ENCODE measurements at places on chromosomes 1 and 21. TPM values are rescaled to one million over a fixed set of nuclear protein-coding genes. Genes with fewer than 3 reads are reported as not detected.

The KCNT2 gene
- 29.8 TPM for total RNA-seq

The MARK1 gene
- total RNA-seq = 12.1 TPM

The HSD3B1 gene
- total RNA-seq = not detected

The GPR25 gene
- not detected for total RNA-seq

The KLF17 gene
- total RNA-seq = not detected

The ZFYVE9 gene
- total RNA-seq = 32.9 TPM

The SYTL1 gene
- total RNA-seq = 7.9 TPM

The GPR153 gene
- total RNA-seq = 8.4 TPM

The PADI6 gene
- total RNA-seq = not detected

The C1orf210 gene
- not detected for total RNA-seq

The PRDM16 gene
- total RNA-seq = 2.0 TPM

- H3K27me3 ChIP-seq = no peaks in the 10 kb centered on the region
- DNase-seq = no peak
- H3K4me3 ChIP-seq = no peak overlapping the region
These were observed 137.3 kb upstream of the SPAG17 start for GRCh38 chr1:118322331-118322730.

DNA sequence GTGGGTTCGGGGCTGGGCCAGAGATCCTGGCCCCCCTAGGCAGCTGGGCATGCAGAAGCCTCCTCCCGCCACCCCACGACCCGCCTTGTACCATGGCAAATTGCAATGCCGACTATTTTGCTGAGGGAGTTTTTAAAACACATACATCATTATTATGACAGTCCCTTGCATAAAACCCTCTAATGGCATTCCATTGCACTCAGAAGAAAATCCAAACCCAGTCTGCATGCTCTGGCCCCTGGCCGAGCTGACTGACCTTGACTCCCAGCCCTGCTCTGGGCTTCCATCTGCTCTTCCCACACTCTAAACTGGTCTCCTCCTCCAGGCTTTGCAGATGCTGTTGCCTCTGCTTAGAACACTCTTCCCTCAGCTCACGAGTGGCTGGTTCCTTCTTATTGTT lies 28.0 kb downstream of the PADI2 start:
- H3K36me3 ChIP-seq = no peaks in the 10 kb centered on the region
- DNase-seq = no peak
- H3K4me3 ChIP-seq = no peak overlapping the region
- H3K27ac ChIP-seq = no peak overlapping the region

GRCh38 chr1:116382321-116382720 lies 9.3 kb downstream of the ATP1A1 start:
- no peaks in the 10 kb centered on the region for H3K27me3 ChIP-seq
- peaks cover 8% of the 10 kb centered on the region for H3K36me3 ChIP-seq
- peaks cover 40% of the 10 kb centered on the region for H3K4me1 ChIP-seq
- no peak for DNase-seq
- no peak overlapping the region for H3K27ac ChIP-seq

GRCh38 chr1:117810553-117810952 lies 118.9 kb downstream of the GDAP2 start:
- DNase-seq = no peak
- no peak overlapping the region for H3K27ac ChIP-seq
- no peaks in the 10 kb centered on the region for H3K4me1 ChIP-seq
- no peaks in the 10 kb centered on the region for H3K27me3 ChIP-seq
- no peaks in the 10 kb centered on the region for H3K36me3 ChIP-seq
- H3K4me3 ChIP-seq = no peak overlapping the region

GRCh38 chr1:94093996-94094395 lies 27.0 kb downstream of the ABCA4 start:
- H3K27me3 ChIP-seq = no peaks in the 10 kb centered on the region
- DNase-seq = no peak
- no peak overlapping the region for H3K4me3 ChIP-seq
- H3K27ac ChIP-seq = no peak overlapping the region

GRCh38 chr1:55046871-55047270 lies 7.5 kb downstream of the PCSK9 start:
- no peak for DNase-seq
- H3K4me3 ChIP-seq = no peak overlapping the region
- no peaks in the 10 kb centered on the region for H3K4me1 ChIP-seq
- peaks cover 3% of the 10 kb centered on the region for H3K27me3 ChIP-seq

GRCh38 chr1:152067150-152067549 lies 21.7 kb downstream of the TCHHL1 start:
- no peak for DNase-seq
- no peaks in the 10 kb centered on the region for H3K4me1 ChIP-seq
- H3K27ac ChIP-seq = no peak overlapping the region
- H3K27me3 ChIP-seq = no peaks in the 10 kb centered on the region
- no peaks in the 10 kb centered on the region for H3K36me3 ChIP-seq

- no peaks in the 10 kb centered on the region for H3K36me3 ChIP-seq
- peaks cover 4% of the 10 kb centered on the region for H3K27me3 ChIP-seq
- H3K27ac ChIP-seq = no peak overlapping the region
- H3K4me1 ChIP-seq = no peaks in the 10 kb centered on the region
- H3K4me3 ChIP-seq = no peak overlapping the region
These were observed 148.6 kb upstream of the WNT4 start for GRCh38 chr1:22291494-22291893.

GRCh38 chr21:26391166-26391565 lies 181.9 kb downstream of the CYYR1 start:
- no peaks in the 10 kb centered on the region for H3K4me1 ChIP-seq
- H3K27me3 ChIP-seq = no peaks in the 10 kb centered on the region
- H3K36me3 ChIP-seq = no peaks in the 10 kb centered on the region
- no peak for DNase-seq
- H3K4me3 ChIP-seq = no peak overlapping the region

GRCh38 chr1:245291351-245291750 lies 136.6 kb downstream of the KIF26B start:
- H3K27me3 ChIP-seq = no peaks in the 10 kb centered on the region
- H3K4me3 ChIP-seq = no peak overlapping the region
- H3K27ac ChIP-seq = no peak overlapping the region
- no peaks in the 10 kb centered on the region for H3K36me3 ChIP-seq
- no peaks in the 10 kb centered on the region for H3K4me1 ChIP-seq

DNA sequence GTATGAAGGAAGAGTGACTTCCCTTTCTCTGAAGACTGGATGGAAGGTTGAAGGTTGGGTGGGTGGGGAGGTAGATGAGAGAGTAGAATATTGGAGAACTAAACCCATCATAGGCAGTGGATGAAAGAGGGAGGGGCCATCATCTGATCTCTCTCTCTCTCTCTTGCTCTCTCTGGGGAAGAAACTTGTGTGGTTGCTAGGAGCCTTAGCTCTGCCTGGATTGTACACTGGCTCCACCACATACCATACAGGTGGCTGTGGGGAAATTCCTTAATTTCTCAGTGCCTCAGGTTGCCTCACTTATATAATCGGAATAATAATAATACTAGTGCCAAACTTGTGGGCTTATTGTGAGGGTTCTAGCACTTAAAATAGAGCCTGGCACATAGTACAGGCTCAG lies 9.5 kb downstream of the XCL1 start:
- no peak overlapping the region for H3K27ac ChIP-seq
- no peaks in the 10 kb centered on the region for H3K4me1 ChIP-seq
- H3K36me3 ChIP-seq = no peaks in the 10 kb centered on the region

DNA sequence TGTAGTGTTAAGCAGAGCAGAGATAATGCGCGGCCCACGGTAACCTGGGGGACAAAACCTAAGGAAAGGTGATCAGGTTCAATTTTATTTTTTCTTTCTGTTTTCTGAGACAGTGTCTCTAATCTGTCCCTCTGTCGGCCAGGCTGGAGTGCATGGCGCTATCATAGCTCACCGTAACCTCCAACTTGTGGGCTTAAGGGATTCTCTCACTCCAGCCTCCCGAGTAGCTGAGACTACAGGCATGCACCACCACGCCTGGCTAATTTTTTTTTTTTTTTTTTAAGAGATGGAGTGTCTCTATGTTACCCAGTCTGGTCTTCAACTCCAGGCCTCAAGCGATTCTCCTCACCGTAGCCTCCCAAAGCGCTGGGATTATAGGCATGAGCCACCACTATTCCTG lies 724 bp upstream of the ANKRD35 start:
- no peak overlapping the region for H3K27ac ChIP-seq
- H3K27me3 ChIP-seq = peaks cover 54% of the 10 kb centered on the region
- H3K4me1 ChIP-seq = no peaks in the 10 kb centered on the region
- peak overlapping the region; percentile 85 for H3K4me3 ChIP-seq
- H3K36me3 ChIP-seq = no peaks in the 10 kb centered on the region

- DNase-seq = no peak
- H3K27ac ChIP-seq = no peak overlapping the region
- H3K4me1 ChIP-seq = no peaks in the 10 kb centered on the region
- H3K27me3 ChIP-seq = no peaks in the 10 kb centered on the region
These were observed 13.6 kb downstream of the SRSF11 start for GRCh38 chr1:70234733-70235132.

- H3K36me3 ChIP-seq = no peaks in the 10 kb centered on the region
- no peak for DNase-seq
- peaks cover 13% of the 10 kb centered on the region for H3K4me1 ChIP-seq
- H3K4me3 ChIP-seq = no peak overlapping the region
- H3K27ac ChIP-seq = no peak overlapping the region
- no peaks in the 10 kb centered on the region for H3K27me3 ChIP-seq
These were observed 34.8 kb downstream of the CASZ1 start for GRCh38 chr1:10761503-10762152.

DNA sequence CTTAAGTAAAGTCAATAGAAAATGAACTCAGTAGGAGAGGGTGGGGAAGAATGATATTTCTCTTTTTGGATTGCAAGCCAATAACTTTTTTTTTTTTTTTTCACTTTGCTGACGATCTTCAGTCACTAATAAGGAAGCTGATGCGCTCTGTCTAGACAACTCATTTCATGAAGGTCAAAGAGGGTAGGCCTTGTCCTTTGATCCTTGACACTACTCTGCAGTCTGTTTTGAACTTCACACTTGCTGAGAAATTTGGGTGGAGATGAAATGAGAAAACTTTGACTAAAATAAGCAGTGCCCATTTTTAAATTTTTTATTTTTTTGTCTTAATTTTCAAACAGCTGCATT lies 20.9 kb upstream of the PLXNA2 start:
- peaks cover 6% of the 10 kb centered on the region for H3K36me3 ChIP-seq
- H3K27me3 ChIP-seq = no peaks in the 10 kb centered on the region
- H3K27ac ChIP-seq = no peak overlapping the region
- H3K4me3 ChIP-seq = no peak overlapping the region

GRCh38 chr1:182446033-182446669 lies 3.8 kb upstream of the RGSL1 start:
- DNase-seq = peak; percentile 56
- H3K27me3 ChIP-seq = no peaks in the 10 kb centered on the region
- H3K36me3 ChIP-seq = no peaks in the 10 kb centered on the region
- H3K4me3 ChIP-seq = no peak overlapping the region

DNA sequence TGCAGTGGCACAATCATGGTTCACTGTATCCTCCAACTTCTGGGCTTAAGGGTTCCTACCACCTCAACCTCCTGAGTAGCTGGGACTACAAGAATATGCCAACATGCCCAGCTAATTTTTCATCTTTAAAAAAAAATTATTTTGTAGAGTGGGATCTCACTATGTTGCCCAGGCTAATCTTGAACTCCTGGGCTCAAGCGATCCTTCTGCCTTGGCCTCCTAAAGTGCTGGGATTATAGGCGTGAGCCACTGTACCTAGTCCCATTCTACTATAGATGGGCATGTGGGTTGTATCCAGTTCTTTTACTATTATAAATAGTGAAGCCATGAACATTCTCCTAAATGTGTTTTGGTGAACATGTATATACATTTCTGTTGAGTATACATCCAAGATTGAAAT lies 57.9 kb upstream of the PAXBP1 start:
- peaks cover 7% of the 10 kb centered on the region for H3K4me1 ChIP-seq
- no peak for DNase-seq
- H3K27ac ChIP-seq = no peak overlapping the region
- H3K36me3 ChIP-seq = no peaks in the 10 kb centered on the region

GRCh38 chr1:53693339-53693738 lies 45.6 kb downstream of the GLIS1 start:
- H3K27me3 ChIP-seq = no peaks in the 10 kb centered on the region
- no peaks in the 10 kb centered on the region for H3K36me3 ChIP-seq
- peaks cover 3% of the 10 kb centered on the region for H3K4me1 ChIP-seq
- no peak for DNase-seq
- H3K27ac ChIP-seq = no peak overlapping the region

- H3K36me3 ChIP-seq = no peaks in the 10 kb centered on the region
- H3K27me3 ChIP-seq = peaks cover 64% of the 10 kb centered on the region
- peak overlapping the region; percentile 73 for H3K4me3 ChIP-seq
- H3K4me1 ChIP-seq = no peaks in the 10 kb centered on the region
These were observed 366.3 kb upstream of the ESRRG start for GRCh38 chr1:217089361-217090014.

DNA sequence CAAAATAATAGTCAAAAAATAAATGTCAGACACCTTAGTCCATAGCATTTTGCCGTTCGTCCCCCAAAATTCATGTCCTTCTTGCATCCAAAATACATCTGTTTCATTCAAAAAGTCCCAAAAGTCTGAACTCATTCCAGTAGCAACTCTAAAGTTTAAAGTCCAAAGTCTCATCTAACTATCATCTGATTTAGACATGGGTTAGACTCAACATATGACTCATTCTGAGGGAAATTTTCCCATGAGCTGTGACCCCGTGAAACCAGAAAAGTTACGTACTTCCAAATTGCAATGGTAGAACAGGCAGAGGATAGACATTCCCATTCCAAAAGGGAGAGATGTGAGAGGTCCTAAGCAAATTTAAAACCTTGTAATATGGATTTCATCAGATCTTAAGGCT lies 48.6 kb upstream of the CACHD1 start:
- no peak overlapping the region for H3K4me3 ChIP-seq
- no peaks in the 10 kb centered on the region for H3K27me3 ChIP-seq
- no peaks in the 10 kb centered on the region for H3K36me3 ChIP-seq

- no peak for DNase-seq
- H3K4me3 ChIP-seq = peak overlapping the region; percentile 86
- peaks cover 7% of the 10 kb centered on the region for H3K36me3 ChIP-seq
- no peaks in the 10 kb centered on the region for H3K27me3 ChIP-seq
- H3K27ac ChIP-seq = peak overlapping the region; percentile 98
- peaks cover 24% of the 10 kb centered on the region for H3K4me1 ChIP-seq
These were observed 1.3 kb upstream of the H3-3A start for GRCh38 chr1:226061068-226061840.

- no peaks in the 10 kb centered on the region for H3K27me3 ChIP-seq
- H3K4me1 ChIP-seq = peaks cover 9% of the 10 kb centered on the region
- no peak for DNase-seq
- H3K27ac ChIP-seq = no peak overlapping the region
These were observed 264.8 kb downstream of the PTPRC start for GRCh38 chr1:198903621-198904020.

GRCh38 chr1:150233359-150234308 lies 2.3 kb downstream of the ANP32E start:
- peak overlapping the region; percentile 94 for H3K4me3 ChIP-seq
- DNase-seq = peak; percentile 2

GRCh38 chr1:198672124-198672523 lies 33.3 kb downstream of the PTPRC start:
- H3K36me3 ChIP-seq = no peaks in the 10 kb centered on the region
- no peak overlapping the region for H3K4me3 ChIP-seq
- no peaks in the 10 kb centered on the region for H3K4me1 ChIP-seq
- H3K27me3 ChIP-seq = no peaks in the 10 kb centered on the region
- H3K27ac ChIP-seq = no peak overlapping the region

Measured in neural progenitor cell (in vitro differentiated cells).